ENCODE measurements at places on chromosomes 1 and 21. TPM values are rescaled to one million over a fixed set of nuclear protein-coding genes. Genes with fewer than 3 reads are reported as not detected.

The GREM2 gene
- not detected for total RNA-seq

The DBT gene
- 3.6 TPM for total RNA-seq

The TTC34 gene
- total RNA-seq, result 0.46 TPM

- DNase-seq, result no peak
Measured at GRCh38 chr1:72129869-72130268, 152.5 kb downstream of the NEGR1 start.

The SHE gene
- total RNA-seq, result not detected

The C1QB gene
- total RNA-seq, result not detected

DNA sequence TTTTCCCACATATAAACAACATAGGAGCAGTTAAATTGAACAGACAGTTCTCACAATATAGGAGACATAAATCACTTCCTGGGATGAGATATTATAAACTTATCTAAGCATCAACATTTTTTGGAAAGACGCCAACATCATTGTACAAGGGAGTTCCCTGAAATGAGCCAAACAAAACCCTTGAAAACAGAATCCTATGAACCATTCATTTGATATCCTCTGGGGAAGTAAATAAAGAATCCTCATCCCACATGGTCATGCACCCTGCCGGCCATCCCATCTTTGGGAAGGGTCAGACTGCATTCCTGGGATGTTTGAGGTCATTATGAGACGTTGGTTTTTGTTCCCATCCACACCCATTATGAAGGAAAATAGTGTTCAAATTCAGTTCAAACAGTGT lies 111.8 kb upstream of the USP25 start:
- DNase-seq, result no peak

DNA sequence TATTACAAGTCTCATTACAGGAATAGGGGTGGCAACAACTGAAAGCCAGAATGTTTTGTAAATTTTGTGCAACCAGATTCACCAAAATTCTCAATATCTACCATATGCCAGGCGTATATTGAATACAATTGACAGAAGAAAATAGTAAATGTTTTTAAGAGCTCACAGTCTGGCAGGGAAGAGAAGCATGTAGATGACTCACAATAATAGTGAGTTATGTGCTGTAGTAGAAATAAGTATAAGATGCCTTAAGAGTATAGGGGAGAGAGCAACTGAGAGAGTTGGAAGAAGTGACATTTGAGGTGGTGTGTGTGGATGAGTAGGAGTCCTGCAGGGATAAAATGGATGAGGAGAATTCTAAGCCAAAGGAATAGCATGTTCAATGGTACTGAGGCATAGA lies 170.5 kb upstream of the FGGY start:
- no peak for DNase-seq

DNA sequence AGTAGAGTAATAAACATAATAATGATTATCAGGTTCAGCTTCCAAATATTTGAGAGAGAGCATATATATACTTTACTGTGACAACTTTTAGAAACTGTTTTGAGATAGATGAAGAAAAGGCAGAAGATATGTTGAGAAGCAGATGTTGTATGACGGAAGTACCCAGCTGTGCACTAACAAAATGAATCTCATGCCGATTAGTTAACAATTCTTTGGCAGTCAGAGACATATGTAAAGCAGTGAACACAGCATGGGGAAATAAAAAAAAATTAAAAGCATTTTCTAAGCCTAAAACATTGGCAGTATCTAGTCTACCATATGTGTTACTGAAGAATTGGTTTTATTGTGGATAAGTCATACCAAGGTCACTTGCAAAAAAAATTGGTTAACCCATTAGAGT lies 51.8 kb downstream of the MAGI3 start:
- no peak for DNase-seq
